Karpas-422 (cell line): ENCODE measurements at places on chromosomes 12 and 14. TPM values are rescaled to one million over a fixed set of nuclear protein-coding genes. Genes with fewer than 3 reads are reported as not detected.

GRCh38 chr12:76901628-76902380 is 23.0 kb upstream of the CSRP2 start:
- H3K4me1 ChIP-seq, result no peaks in the 10 kb centered on the region
- no peak overlapping the region for H3K27ac ChIP-seq
- no peak overlapping the region for H3K4me3 ChIP-seq
- H3K27me3 ChIP-seq, result no peaks in the 10 kb centered on the region

Gene PPM1H
- 0.22 and 0.65 TPM in 2 replicates for total RNA-seq

Gene BIN2
- 5.5 and 10.0 TPM in 2 replicates for total RNA-seq

DNA sequence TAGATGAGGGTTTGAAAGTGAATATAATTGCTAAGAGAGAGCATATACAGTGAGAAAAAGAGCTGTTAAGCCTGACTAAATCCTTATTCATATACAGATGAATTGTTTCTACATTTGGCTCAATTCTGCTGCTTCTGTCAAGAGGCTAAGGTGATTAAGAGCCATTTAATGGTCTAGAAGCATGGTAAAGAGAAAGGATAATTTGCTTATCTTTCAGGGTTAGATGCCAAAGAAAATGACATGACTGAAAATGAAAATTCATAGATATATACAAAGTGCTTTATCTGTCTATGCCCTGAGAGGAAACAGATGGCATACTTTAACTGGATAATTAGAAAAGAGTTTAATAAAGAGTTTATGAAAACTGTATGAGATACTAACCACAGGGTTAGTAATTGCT is 834.9 kb downstream of the SLC6A15 start:
- no peaks in the 10 kb centered on the region for H3K27me3 ChIP-seq
- H3K4me3 ChIP-seq, result no peak overlapping the region
- DNase-seq, result no peak
- H3K36me3 ChIP-seq, result no peaks in the 10 kb centered on the region

GRCh38 chr14:102085948-102086708 is 716 bp downstream of the HSP90AA1 start:
- peaks cover 43% of the 10 kb centered on the region for H3K4me1 ChIP-seq
- H3K27ac ChIP-seq, result peak overlapping the region; percentile 85
- H3K4me3 ChIP-seq, result peak overlapping the region; percentile 83
- no peaks in the 10 kb centered on the region for H3K27me3 ChIP-seq

DNA sequence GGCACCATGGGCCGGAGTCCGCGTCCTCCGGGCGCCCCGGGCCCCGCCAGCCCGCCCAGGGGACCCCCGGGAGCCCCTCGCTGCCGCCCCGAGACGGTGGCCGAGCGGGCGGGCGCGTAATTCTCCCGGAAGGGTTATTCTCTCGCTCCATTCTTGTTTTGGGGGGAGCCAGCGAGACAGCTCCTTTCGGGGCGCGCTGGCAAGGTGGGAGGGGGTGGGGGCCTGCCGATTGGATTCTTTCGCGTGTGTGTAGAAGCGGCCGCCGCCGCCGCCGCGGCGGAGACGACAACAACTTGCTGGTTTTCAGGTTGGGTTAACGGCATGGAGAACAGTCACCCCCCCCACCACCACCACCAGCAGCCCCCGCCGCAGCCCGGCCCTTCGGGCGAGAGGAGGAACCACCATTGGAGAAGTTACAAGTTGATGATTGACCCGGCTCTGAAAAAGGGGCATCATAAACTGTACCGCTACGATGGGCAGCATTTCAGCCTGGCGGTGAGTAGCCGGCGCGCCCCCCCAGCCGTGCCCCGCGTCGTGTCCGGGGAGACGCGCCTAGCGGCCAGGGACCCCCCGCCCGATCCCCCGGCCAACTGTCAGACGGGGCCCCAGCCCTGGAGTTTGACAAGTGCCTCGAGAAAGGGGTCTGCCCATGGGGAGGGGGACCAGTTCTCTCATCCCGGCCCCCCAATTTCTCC is 755 bp downstream of the SETD1B start:
- H3K4me3 ChIP-seq, result peak overlapping the region; percentile 68
- H3K4me1 ChIP-seq, result peaks cover 81% of the 10 kb centered on the region
- no peak overlapping the region for H3K27ac ChIP-seq

DNA sequence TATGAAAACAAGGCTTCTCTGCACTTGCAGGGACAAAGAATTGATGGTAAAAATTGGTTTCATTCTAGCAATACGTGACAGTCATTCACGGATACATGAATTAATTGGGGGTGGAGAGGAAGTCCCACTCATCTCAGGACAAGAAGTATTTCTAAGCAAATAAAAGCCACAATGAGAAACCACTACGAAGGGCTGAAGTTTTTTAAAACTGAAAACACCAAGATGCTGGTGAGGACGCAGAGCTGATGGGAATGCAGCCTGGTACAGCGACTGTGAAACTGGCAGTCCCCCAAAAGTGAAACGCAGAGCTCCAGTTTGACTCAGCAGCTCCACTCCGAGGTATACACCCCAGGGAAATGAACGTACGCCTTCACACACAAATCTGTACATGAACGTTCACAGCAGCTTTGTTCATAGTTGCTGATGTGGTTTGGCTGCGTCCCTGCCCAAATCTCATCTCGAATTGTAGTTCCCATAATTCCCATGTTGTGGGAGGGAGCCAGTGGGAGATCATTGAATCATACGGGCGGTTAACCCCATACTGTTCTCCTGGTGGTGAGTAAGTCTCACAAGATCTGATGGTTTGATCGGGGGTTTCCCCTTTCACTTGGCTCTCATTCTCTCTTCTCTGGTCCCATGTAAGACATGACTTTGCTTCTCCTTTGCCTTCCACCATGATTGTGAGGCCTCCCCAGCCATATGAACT is 89.0 kb downstream of the SCARB1 start:
- no peaks in the 10 kb centered on the region for H3K36me3 ChIP-seq
- H3K27ac ChIP-seq, result peak overlapping the region; percentile 27; the same call in 1 of the 2 replicates
- peaks cover 46% of the 10 kb centered on the region for H3K4me1 ChIP-seq
- H3K4me3 ChIP-seq, result peak overlapping the region; percentile 37; the same call in 1 of the 2 replicates

DNA sequence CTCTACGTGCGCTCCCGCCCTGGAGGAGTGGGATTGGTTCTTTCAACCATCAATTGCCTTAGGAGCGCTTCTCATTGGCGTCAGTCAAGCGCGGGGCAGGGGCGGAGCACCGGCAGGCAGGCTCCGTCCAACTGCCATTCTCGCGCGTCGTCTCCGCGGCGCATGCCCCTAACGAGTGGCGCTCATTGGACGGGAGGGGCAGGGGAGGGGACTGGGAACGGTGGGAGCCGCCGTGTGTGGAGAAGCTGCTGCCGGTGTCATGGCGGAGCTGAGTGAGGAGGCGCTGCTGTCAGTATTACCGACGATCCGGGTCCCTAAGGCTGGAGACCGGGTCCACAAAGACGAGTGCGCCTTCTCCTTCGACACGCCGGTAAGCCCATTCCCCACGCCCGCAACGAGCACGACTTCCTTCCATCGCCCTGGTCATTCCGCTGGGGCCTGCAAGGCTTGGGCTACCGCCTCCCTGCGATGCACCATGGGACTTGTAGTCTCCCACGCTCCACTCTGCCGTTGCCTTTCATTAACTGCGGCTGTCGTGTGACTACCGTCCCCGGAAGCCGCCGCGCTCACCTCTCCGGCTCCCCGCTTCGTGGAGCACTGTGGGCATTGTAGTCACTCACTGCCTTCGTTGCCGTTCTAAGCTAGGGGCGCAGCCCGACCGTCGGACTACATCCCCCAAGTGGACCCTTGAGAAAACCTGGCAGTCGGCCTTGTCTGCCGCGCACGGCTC is at the start of gene USP5:
USP5 (plus strand) TSS at position 230 of the 730 bp plus-strand sequence; CDS start at position 260, 30 bp downstream.
- no peaks in the 10 kb centered on the region for H3K27me3 ChIP-seq
- H3K4me1 ChIP-seq, result peaks cover 46% of the 10 kb centered on the region
- peak within 1 kb of the TSS; percentile 86 for H3K27ac ChIP-seq
- DNase-seq, result peak; percentile 99
- peak within 1 kb of the TSS; percentile 90 for H3K4me3 ChIP-seq
- H3K36me3 ChIP-seq, result peaks cover 15% of the 10 kb centered on the region

DNA sequence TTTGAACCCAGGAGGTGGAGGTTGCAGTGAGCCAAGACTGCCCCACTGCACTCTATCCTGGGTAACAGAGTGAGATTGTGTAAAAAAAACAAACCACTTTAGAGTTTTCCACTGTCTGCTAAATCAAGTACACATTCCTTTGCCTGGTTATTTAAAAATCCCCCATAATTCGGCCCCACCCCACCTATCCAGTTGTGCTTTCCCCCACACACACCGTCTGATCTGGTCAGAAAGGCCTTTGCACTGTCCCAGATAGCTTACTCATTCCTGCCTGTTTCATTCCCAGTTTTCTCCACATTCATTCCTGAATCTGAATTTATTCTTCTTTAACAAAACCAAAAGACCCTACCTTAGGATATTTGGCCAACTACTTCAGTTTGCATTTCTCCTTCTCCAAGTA is 29.5 kb downstream of the NINJ2 start:
- no peak for DNase-seq
- H3K27ac ChIP-seq, result no peak overlapping the region
- H3K4me3 ChIP-seq, result no peak overlapping the region
- H3K27me3 ChIP-seq, result no peaks in the 10 kb centered on the region
- H3K4me1 ChIP-seq, result peaks cover 29% of the 10 kb centered on the region

GRCh38 chr12:118357257-118358007 is 15.3 kb downstream of the TAOK3 start:
- peak; percentile 95 for DNase-seq
- H3K4me1 ChIP-seq, result peaks cover 49% of the 10 kb centered on the region
- no peaks in the 10 kb centered on the region for H3K27me3 ChIP-seq
- H3K36me3 ChIP-seq, result peaks cover 16% of the 10 kb centered on the region; the same call in 1 of the 2 replicates
- peak overlapping the region; percentile 75 for H3K4me3 ChIP-seq

DNA sequence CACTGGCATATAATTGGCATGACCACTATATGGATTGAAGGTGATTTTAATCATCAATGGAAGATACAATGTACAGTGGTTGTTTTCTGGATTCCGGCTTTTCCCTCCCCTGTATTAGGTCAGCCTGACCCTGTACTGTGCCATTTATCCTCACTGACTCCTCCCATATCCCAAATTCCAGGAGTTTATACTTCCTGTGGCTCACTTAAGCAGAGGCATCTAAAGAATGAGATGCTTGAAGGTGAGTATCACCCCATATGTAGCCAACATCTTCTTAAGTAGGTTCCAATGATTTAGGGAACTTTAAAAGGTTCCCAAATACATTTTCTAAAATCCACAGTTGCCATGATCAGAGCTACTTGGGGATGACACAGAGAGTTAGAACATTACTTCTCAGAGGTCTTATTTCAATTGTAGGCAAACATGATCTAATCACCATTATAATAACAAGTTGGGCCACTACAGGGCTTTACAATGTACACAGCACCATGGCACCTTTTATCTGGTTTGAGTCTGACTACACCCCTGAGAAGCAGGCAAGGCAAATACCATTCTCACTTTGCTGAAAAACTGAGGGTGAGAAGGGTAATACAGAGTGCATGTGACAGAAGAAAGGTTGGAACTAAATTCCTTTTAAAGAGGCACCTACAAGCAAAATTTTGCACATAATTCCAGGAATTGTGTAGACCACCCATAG is 212.3 kb upstream of the GARIN6 start:
- no peak overlapping the region for H3K27ac ChIP-seq
- DNase-seq, result no peak
- H3K27me3 ChIP-seq, result no peaks in the 10 kb centered on the region
- peaks cover 35% of the 10 kb centered on the region for H3K4me1 ChIP-seq

DNA sequence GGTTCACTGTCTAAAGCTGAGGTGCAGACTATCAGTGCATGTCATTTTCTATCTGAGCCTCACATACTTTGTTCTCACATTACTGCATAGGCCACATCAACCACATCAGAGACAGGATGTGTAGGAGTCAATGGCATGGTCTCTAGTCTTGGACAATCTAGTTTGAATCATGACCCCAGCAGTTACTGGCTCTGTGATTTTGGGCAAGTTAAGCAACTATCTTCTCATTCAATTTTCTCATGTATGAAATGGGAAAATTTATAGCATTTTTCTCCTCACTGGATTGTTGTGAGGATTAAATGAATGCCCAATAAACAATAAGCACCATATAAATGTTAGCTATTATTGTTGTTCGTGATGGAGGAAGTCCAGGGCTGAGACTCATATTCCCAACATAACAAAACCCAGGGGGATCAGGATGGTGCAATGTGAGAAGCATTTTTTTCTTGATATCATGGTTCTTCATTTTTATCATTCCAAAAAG is 432.6 kb downstream of the LRIG3 start:
- DNase-seq, result no peak
- H3K36me3 ChIP-seq, result no peaks in the 10 kb centered on the region
- no peak overlapping the region for H3K4me3 ChIP-seq
- H3K4me1 ChIP-seq, result peaks cover 5% of the 10 kb centered on the region
- no peak overlapping the region for H3K27ac ChIP-seq

DNA sequence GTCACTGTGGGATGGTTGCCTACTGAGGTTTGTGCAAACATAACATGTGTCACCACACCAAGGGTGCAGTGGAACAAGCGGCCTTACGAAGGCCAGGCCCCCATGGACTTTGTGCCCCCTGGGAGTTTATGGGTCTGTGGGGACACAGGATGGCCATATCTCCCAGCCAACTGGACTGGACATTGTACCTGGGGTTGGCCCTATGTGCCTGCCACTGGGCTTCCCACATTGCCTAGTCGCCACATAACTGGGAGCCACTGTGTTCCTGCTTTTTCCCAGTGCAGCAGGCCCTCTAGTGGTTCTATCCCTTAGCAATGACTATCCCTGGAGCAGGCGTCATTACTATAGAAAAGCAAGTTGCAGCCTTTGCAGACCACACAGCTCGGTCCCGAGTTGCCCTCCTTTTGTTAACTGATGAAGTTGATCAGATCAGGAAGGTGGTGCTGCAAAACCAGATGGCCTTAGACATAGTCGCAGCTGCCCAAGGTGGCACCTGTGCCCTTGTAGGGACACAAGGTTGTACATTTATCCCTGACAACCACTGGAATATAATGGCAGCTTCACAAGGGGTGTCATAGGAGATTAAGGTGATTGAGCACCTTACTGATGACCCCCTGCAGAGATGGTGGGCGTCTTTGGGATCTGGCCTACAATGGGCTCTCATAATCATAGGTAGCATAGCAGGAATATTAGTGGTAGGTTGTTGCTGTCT is 15.2 kb upstream of the RNASE12 start:
- no peak overlapping the region for H3K27ac ChIP-seq
- no peaks in the 10 kb centered on the region for H3K27me3 ChIP-seq
- DNase-seq, result no peak

DNA sequence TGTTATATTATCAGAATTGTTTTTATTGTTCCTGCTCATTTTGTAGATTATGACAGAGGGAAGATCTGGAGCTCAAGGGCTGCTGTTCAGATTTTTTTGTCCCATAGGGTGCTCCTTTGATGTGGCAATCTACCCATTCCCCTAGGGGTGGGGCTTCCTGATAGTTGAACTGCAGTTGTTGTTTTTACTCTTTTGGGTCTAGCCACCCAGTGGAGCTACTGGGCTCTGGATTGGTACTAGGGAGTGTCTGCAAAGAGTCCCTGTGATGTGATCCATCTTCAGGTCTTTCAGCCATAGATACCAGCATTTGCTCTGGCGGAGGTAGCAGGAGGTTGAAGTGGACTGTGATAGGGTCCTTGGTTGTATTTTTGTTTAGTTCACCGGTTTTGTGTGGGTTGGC is 57.9 kb upstream of the SLCO1B1 start:
- H3K4me1 ChIP-seq, result no peaks in the 10 kb centered on the region
- no peaks in the 10 kb centered on the region for H3K36me3 ChIP-seq

Gene SRRM4
- total RNA-seq, result not detected in 2 replicates

DNA sequence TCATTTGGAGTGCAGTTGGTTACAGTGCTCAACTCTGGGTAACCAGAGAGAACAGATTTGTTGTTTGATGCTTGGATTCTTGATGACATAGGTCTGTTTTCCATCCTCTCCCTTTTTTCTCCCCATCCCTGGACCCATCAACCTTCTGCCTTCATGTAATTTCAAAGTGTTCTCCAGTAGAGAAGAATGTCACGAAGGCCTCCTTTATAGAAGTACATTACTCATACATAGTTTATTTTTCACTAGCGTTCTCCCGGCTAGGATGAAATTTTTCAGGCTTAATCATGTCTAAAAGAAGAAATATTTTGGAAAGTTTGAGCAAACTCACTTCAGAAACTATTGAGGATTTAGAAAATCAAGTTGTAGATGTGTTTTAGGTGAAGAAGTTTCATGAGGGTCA is 20.9 kb upstream of the APPL2 start:
- DNase-seq, result no peak
- peaks cover 32% of the 10 kb centered on the region for H3K4me1 ChIP-seq
- no peaks in the 10 kb centered on the region; the same call in 1 of the 2 replicates for H3K36me3 ChIP-seq

Gene P3H3
- total RNA-seq, result 3.1 and 8.3 TPM in 2 replicates
